ENCODE measurements at places on chromosomes 1 and 21. TPM values are rescaled to one million over a fixed set of nuclear protein-coding genes. Genes with fewer than 3 reads are reported as not detected.

NBPF6 gene
- total RNA-seq: not detected

CNKSR1 gene
- total RNA-seq: not detected

HENMT1 gene
- total RNA-seq: not detected

PDC gene
- not detected for total RNA-seq

DNA sequence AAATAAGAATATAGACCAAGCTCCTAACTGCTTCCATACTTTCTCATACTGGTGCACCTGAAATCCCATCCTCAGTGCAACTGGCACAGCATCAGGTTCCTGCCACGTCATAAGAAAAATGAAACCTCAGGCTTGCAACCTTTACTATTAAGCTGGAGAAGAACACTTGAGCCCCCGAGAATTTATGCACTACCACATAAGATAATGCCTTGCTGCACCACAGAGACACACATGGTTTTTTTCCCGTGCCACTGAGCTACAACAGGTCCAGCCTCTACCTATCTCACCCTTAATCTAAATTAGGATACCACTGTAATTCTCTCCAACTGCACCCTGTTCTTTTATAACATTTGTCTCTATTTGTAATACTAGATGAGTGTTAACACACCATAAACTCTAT lies 174.5 kb downstream of the DENND1B start:
- no peak for DNase-seq

- DNase-seq: no peak
Observed at GRCh38 chr1:34070201-34070836, 94.7 kb downstream of the CSMD2 start.

GRCh38 chr1:91189096-91189495 lies 167.3 kb upstream of the ZNF644 start:
- DNase-seq: no peak

- DNase-seq: peak; percentile 43
Observed at GRCh38 chr1:156804572-156805243, 11.9 kb downstream of the SH2D2A start.

DNA sequence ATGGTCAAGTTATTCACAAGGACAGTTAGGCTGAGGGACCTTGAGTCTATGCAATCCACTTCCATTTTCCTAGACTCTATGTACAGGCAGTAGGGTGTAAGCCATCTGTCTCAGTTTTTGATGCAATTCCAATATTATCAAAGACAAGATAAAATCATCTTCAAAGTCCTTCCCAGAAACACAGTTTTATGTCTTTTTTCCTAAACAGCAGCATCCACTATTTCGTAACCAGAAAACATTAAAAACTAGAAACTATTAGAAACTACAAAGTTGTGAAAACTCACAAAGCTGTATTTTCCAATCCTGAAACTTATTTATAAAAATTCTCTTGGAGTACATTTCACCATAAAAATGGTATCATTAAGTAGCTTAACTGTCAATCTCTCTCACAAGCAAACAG lies 93.8 kb downstream of the EPS15 start:
- no peak for DNase-seq

DNA sequence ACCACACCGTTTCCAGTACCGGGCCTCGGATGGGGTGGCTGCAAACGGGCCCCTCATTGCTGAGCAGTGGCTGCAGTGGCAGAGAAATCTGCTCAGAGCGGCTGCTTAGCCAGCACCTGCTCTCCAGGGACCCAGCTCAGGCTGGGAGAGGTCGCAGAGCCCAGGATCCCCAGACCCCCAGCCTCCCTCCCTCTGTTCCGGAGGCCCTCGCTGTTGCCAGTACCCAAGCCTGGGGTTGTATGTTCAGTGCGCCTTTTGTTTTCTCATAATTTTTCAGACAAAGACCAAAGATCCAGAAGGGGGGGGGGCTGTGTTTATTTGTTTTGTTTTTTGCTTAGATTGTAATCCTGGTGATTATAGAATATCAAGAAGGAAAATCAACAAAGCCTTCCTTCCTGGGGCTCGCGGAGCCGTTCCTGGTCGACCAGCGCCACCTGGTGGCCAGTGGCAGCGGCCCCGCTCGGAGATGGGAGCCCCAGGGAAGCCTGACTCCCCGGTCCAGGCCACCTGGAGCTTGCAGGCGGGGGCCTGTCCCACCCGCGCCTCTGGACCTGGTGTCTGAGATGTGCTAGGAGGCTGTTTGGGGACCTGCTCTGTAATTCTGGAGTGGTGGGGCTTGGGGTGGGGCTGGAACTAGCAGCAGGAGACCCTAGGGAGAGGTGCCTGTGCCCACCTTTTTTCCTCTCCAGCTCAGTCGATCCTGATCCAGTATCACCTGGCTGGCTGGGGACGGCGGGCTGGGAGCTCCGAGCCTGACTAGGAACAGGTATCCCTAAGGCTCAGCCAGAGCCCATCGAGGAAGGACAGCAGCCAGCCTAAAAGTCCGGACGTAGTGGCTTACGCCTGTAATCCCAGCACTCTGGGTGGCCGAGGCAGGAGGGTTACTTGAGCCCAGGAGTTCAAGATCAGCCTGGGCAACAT lies 123.9 kb upstream of the VAMP3 start:
- peak; percentile 20 for DNase-seq

DNA sequence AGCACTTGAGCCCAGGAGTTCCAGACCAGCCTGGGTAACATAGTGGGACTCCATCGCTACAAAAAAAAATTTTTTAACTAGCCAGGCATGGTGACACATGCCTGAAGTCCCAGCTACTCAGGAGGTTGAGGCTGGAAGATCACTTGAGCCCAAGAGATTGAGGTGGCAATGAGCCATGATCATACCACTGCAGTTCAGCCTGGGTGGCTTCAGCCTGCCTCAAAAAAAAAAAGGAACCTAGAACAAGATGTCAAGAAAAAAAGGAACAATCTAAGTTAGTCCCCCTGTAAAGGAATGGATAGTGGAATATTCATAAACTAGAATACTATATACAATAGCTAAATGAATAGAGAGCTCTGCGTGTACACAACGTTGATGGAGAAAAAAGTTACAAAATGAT lies 14.4 kb downstream of the NSL1 start:
- DNase-seq: no peak

- DNase-seq: no peak
Observed at GRCh38 chr1:4622821-4623220, 31.6 kb upstream of the AJAP1 start.

DNA sequence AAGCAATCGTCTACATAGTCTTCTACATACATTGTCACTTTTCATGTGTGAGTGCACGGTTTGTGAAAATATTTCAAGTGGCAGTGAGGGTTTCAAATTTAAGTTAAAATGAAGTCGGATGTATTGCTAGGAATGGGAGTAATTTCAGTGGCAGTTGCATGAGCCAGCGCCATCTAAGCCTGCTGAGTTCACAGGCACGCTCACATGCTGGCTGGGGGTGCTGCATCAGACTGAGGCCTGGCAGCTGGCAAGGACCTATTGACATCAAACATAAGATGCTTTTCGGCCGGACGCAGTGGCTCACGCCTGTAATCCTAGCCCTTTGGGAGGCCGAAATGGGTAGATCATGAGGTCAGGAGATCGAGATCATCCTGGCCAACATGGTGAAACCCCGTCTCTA lies 80.7 kb downstream of the UBE4B start:
- DNase-seq: no peak

- DNase-seq: peak; percentile 54
Observed at GRCh38 chr1:157580179-157580827, 17.6 kb downstream of the FCRL4 start.

All from A172 (cell line).